RCC 7860 (cell line): ENCODE measurements at places on chromosomes 7 and 10.

DNA sequence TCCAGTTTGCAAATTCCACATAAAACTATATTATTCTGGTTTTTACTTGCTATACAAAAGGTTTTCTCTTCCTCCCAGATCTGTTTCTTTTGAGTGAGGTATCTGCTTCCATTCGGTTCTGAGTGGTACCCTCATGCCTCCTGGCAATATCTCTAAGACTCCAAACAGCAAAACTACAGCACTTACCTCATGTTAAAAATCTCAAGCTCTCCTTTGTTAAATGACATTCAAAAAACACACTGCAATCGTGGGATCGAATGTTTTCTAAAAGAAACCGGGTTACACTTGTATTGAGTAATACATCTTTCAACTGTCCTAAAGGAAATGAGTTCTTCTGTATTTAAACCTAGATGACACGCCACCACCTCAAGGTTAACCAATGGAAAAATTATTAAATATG is 11.1 kb downstream of the YWHAG start:
- DNase-seq, result no peak

DNA sequence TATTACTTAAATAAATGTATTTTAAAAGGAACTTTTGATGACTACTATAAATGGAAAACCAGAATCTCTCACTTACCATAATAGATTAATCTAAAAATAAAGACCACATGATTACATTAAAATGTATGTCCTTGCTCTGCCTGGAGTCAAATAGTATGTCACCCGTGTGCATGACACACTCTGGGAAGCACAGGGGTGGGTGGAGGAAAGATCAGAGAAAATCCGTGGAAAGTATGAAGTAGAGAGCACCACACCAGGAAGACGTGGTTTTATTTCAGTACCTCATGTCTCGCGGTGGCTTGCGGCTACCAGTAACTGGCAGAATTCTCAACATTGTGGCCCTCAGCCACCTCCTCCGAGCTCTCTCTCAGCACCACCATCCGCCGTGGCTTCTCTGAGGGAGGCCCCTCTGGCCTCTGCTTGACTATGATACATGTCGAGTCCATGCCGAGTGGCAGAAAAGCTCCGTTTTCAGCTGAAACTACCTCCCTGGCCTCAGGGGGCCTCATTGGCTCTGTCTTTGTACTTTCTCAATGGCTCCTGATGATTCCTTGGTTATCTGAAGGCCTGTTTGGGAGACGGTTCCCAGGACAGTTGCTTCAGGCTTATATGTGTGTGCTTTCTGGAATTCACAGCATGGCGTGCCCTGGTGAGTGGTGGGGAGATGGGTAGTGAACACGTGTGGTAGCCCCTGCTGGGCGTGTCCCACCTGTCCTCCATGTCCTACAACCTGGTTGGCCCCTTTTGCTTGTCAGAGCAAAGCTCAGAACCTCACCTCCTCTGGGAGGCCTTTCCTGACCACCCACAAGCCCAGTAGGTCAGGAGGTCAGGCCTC is 49.8 kb downstream of the LHPP start:
- no peak for DNase-seq

DNA sequence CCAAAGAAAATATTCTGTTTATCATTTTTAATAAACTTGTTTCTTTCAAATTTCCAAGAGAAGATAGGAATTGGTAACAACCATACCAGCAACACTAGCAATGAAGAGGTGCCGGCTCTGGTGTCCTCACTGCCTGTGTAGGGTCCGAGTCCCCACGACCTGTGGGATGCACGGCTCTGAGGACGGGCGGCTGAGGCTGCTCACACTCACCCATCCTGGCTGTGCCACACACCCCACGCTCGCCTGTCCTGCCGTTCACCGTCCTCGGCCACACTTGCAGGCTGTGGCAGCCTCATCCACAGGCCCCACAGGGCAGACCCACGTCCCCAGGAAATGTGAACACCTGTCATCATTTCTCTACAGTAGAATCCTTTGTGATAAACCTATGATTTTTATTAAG is 48.2 kb upstream of the DPYSL4 start:
- DNase-seq, result no peak

DNA sequence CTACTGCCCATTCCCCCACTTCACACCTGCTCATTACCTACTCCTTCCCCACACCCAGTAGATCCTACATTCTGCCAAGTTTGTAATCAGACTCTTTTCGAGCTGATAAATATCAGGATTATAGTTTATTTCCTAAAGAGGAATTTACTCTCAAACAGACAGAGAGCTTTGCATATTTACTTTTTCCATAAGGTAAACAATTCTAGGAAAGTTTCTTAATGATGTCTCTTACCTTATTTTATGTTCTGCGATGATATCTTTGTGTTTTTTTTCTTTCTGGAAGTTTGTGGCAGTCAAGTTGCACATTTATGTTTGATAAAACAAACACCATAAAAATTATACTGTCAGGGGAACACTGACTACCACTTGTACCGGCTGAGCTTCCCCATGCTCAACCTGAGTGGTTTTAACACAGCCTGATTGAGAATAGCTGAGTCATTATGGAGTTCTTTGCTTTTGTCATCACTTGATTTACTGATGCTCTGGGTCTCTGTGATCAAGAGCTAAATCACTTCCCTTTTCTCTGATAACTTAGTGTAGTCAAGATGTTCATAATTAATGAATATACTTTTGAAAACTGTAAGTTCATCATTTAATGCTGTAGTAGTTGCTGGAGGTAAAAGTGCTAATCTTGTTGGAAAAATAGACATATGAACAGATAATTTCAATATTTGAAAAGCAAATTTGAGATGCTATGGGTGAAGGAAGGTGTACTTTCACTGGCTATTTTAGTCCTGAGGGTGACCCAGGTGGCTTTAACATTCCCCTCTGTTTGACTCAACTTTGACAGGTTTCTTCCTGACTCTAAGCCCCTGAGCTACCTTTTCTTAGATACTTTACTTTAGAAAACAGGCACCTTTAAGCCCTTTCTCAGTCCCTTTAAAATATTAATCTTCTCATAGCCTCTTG is 1034.5 kb upstream of the LRRTM3 start:
- DNase-seq, result peak; percentile 23

DNA sequence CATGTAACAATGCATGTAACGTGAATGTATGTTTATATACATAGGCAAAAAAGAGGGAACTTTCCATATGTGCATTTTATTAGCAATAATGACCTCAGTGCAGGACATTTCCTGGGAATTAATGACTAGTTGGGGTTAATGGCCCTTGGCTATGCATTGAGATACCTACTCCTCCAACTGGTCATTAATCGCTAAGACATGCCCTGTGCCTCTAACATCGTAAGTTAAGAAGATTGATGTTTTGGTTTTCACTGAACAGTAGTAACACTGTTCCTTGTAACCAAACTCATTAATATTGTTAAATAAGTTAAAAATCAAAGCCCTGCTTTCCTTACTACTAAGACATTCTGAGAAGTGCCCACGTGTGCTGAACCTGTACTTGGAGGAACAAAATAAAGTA is 61.7 kb downstream of the SEMA3D start:
- no peak for DNase-seq

DNA sequence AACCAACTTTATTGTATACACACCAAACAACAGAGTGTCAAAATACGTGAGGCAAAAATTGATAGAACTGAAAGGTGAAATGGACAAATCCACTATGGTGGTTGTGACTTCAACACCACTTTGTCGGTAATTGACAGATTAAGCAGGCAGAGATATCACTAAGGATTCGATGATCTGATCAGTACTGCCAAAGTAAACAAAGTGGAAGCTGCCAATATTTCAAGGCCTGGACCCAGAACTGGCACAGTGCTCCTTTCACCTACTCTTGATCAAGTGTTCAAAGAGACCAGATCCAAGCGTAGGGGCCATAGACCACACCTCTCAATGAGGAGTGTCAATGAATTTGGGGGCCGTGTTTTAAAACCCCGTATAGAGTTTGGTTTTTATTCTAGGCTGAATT is 167.0 kb downstream of the CDK14 start:
- DNase-seq, result no peak

DNA sequence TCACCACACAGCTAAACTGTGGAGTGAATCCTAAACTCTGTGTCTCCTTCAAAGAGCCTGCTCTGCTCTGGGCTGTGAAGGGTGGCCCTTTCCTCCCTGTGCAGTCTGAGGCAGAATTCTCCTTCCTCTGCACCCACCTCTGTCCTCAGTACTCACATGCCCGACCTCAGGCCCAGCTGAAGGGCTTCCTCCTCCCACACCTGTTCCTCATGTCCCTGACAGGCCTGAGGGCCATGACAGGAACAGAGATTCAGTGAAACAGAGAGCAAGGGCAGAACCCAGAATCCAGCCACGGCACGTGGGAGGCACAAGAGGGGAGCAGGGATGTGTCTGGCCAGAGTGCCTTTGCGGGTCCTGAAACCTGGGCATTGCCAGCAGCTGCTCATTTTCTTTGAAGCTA is 13.9 kb downstream of the CREB3L2 start:
- no peak for DNase-seq

DNA sequence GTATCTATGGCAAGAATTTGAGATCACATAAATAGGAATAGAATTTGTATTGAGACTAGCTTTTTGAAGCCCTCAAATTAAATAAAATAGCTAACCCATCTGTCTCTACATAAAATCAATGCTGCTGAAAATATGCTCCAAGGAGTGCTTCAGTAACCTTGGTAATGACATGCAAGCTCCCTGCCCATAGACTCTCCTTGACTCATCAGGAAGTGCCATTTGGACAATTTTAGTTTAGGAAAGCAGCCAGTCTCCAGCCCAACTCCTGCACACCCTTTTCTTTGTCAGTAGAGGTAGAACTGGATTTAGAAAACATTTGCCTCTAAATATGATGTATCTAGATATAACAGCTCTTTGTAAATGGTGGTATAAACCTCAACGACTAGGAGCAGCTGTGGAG is 69.9 kb upstream of the PTPRZ1 start:
- DNase-seq, result no peak

- peak; percentile 74 for DNase-seq
Observed at GRCh38 chr7:146902728-146903127, 786.1 kb downstream of the CNTNAP2 start.

GRCh38 chr7:29749701-29750321 is 56.5 kb upstream of the WIPF3 start:
- no peak for DNase-seq

GRCh38 chr10:62482581-62482980 is 108.4 kb downstream of the ZNF365 start:
- no peak for DNase-seq

- no peak for DNase-seq
Observed at GRCh38 chr10:70106958-70107791, 25.4 kb downstream of the AIFM2 start.

DNA sequence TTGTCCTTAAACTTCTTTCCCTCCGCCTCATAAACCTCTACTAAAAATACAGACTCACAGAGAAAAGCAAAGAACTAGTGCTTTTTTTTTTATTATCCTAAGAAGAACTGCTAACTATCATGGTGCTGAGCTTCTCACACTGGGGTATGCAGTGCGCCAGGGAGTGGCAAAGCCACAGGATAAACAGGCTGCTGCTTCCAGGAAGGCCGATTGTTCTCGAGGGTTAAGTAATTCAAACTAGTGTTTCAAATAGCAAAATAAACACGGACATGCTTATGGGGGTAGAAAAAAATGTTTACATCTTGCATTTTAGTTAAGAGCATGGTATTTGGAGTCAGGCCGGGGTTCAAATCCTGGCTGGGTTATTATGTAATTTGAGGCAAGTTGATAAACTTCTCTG is 157.0 kb downstream of the TAX1BP1 start:
- DNase-seq, result no peak

- DNase-seq, result no peak
Observed at GRCh38 chr10:32144817-32145688, 88.8 kb upstream of the KIF5B start.

DNA sequence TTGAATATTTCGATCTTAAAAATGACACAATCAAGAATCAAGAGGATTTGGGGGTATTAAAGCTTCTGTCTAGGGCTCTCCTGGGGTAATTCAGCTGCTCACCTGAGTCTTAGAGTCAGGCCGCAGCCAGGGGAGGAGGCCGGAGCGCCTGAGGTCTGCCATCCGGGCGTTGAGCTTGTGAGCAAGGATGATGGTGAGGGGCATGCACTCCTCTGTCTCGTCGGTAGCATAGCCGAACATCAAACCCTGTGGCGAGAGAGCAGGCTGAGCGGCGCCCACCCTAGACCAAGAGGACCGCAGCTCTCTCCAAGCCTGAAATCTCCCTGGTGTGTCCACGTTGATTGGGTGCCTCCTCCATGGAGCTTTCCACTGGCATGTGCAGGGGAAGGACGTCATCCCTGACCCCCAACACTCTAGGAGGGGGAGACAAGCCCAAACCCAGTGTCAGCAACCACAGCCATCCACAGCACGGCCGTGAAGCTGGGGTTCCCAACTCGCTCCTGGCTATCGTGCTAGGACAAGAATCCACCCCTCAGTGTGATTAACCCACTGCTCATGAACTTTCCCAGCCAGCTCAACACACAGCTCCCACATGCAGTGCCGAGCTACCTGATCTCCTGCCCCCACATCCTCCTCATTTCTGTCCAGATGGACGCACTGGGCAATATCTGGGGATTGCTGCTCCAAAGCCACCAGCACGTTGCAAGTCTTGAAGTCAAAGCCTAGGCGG is 9.2 kb downstream of the MAT1A start:
- no peak for DNase-seq

GRCh38 chr7:31492086-31492485 is 21.8 kb upstream of the ITPRID1 start:
- DNase-seq, result no peak

GRCh38 chr10:80157561-80157960 is 25.0 kb downstream of the PLAC9 start:
- no peak for DNase-seq

- no peak for DNase-seq
Observed at GRCh38 chr10:110643035-110643652, 992 bp upstream of the RBM20 start.

- peak; percentile 51 for DNase-seq
Observed at GRCh38 chr7:27068259-27068658, 27.5 kb downstream of the HOXA1 start.

GRCh38 chr10:91127341-91128082 is 93.0 kb upstream of the PCGF5 start:
- DNase-seq, result no peak
